ENCODE measurements at places on chromosomes 5 and 9.

- DNase-seq: no peak
Observed at GRCh38 chr9:104864675-104865104, 63.3 kb downstream of the ABCA1 start.

DNA sequence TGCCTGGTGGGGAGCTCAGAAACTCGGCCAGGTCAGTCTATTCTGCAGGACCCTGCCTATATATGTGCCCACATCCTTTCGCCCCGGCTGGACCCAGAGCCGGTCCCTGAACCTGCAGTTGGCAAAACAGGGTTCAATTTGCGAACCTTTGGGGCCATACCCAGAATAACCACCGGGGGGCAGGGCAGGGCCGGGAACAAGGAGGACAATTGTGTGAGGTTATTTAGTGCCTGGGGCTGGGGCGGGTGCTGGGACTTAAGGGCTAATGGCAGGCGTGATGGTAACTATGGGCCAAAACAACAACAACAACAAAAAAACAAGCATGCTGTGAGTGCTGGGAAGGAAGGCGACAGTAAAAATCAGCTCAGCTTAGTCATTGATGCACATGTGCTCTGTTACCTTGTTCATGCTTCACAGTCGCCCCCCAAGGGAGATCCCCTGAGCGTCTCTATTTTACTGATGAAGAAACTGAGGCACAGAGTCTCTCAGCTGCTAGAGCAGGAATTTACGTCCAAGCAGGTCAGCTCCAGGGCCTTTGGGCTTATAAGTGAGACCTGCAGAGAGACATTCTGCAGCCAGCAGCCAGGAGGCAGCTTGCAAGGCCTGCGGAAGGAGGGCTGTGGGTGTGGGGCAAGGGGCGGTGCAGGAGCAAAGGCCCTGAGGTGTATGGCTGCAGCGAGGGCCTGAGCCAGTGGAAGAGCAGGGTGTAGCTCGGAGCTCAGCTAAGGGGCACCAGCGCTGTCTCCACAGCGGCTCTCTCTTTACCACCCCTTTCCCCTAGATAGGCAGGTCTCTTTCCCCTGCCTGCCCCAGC, 106.0 kb downstream of the PHF2 start:
- DNase-seq: peak; percentile 42

GRCh38 chr5:57028161-57028560, 76.2 kb upstream of the MIER3 start:
- no peak for DNase-seq

DNA sequence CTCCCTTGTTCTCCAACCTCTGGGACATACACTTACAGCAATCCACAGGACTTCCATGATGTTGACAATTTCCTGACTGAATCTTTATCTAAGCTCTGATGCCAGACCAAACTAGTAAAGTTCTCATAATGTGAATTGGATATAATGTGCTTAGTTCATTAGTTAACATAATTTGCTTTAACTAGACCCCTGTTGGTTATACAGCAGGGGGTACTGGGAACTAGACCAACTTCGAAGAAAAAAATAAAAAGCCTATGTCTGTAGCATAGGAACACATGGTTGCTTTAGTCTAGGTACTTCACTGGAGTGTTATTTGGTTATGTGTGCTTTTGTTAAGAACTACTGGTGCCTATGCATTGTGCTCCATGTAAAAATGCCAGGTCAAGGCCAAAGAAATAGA, 173.8 kb downstream of the ADAMTS6 start:
- DNase-seq: no peak

DNA sequence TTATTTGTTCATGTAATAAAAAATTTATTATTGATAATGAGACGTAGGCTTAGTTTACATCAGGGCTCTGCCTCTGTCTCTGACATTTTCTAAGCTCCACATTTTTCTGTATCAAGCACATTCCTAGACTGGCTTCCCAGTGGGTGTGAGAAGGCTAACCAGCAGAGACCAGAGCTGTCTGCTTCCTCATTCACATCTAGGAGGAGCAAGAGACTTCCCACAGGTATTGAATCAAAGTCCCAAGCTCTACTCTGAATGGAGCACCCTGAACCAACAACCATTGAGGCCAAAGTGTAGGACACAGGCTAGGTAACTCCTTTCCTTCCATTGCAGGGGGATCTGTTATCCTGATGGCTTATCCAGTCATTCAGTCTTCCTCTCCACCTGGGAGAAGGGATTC, 72.4 kb downstream of the PARP8 start:
- no peak for DNase-seq

DNA sequence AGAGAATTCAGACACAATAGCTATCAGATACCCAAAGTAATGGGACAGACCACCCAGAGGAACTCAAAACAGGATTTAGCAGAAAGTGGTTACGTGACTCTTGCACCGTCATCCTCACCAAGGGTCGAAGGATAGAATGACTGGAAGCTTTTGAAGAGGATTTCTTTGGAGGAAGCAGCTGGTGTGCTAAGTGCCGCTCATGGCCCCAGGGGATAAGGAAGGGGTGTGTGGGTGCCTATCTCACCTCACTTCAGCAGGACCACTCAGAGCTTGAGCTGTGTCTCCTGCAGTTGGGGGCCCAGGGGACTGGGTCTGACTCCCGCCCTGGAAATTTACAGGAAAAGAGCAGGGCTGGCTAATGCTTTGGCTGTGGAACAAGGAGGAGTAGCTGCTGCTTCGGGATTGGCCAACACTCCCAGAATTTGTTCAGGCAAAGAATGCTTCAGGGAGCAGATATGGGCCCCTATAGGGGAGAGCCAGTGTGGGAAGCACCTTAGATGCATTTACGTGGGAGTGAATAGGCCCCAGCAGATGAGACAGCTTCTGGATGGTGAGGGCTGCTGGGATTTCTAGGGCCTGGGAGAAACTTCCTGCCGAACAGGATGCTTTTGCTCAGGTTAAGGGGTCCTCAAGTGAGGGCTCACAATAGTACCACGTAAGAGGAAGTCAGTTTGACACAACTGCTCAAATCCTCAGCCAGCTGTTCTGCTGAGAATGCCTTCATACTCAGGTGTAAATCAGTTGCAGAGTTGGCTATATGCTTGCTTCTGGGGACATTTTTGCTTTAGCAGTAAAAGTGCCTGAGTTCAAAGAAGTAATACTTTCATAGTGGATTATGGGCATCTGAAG, 29.1 kb upstream of the TOMM5 start:
- no peak for DNase-seq

GRCh38 chr5:128349044-128349858, 188.8 kb downstream of the FBN2 start:
- no peak for DNase-seq

- DNase-seq: no peak
Observed at GRCh38 chr9:100756217-100756616, 178.3 kb downstream of the CAVIN4 start.

GRCh38 chr5:115816226-115817081, at the start of gene CDO1:
Gene CDO1, minus strand, starts transcription at chr5:115816659. Its CDS starts 262 bp downstream, at chr5:115816397.
- no peak for DNase-seq

GRCh38 chr5:2896371-2897275, 145.1 kb upstream of the IRX2 start:
- DNase-seq: no peak

- DNase-seq: no peak
Observed at GRCh38 chr9:136645903-136646754, 16.6 kb upstream of the EGFL7 start.

GRCh38 chr5:106154280-106154716, 1516.4 kb downstream of the EFNA5 start:
- DNase-seq: no peak

- no peak for DNase-seq
Observed at GRCh38 chr5:97111616-97112015, 30.8 kb downstream of the LIX1 start.

GRCh38 chr5:136435946-136436543, 70.7 kb upstream of the TRPC7 start:
- no peak for DNase-seq

DNA sequence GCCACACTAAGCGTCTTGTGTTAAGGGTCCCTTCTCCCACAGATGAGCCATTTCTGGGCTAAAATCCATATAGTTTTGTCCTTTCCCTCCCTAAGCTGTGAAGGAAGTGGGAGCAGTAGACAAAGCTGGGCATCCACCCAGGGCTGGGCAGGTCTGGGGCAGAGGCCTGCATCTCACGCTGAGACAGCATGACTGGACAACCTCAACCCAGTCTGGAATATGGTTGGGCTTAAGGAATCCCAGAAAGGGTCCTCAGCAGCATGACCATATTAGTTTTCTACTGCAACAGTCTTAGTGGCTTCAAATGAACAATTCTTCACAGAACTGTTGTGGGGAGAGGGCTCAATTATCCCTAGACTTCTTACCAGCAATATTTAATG, 173.8 kb downstream of the AUH start:
- no peak for DNase-seq

DNA sequence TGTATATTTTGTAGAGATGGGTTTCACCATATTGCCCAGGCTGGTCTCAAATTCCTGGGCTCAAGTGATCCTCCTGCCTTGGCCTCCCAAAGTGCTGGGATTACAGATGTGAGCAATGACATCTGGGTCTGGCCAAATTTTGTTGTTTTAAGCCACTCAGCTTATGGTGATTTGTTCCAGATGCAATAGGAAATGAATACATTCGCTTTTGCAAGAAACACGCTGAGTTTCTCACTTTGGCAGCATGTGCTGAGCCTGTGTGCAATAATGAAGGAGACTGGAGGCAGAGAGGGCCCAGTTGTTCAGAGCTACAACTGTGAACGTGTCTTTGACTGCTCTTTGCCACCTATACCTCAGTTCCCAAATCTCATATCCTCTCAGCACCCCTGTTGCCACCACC, 56.4 kb downstream of the KIF4B start:
- DNase-seq: no peak

DNA sequence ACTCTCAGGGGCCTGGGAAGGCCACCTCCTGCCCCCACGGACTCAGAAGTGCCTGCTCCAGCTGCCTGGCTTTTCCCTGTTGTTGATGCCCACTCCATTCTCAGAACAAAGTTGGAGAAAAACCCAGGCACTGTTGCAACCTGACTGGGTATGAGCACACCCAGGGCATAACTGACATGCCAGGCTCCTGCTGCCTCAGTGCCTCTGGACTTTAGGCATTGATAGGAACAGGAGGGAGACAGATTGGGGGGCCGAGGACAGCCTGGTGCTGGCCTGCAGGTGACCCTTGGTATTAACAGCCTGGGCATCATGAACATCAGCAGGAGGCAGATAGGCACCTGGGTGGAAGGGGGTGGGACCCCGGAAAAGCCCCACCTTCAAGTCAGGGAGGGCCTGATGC, 685.9 kb upstream of the CDH10 start:
- DNase-seq: no peak

GRCh38 chr9:88173378-88173999, 35.2 kb upstream of the SPATA31C2 start:
- peak; percentile 10 for DNase-seq

- DNase-seq: no peak
Observed at GRCh38 chr5:170056561-170057267, 49.0 kb upstream of the FOXI1 start.

DNA sequence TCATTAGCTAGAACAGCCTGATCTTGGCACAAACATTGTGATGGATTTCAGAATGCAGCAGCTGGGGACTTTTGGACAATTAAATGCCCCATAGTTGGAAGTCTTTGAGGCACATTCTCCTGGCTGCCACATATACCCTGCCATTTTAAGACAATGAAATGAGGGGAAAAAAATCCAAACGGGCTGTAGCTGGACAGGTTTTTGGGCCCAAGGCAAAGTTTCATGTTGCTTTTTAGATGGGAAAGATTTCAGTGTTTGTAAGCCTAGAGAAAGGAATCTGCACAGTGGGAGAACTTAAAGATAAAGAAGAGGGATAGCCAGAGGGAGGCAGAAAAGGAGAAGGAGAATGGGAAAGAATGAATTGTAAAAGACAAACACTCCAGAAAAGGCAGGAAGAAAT, 30.0 kb upstream of the RICTOR start:
- no peak for DNase-seq

DNA sequence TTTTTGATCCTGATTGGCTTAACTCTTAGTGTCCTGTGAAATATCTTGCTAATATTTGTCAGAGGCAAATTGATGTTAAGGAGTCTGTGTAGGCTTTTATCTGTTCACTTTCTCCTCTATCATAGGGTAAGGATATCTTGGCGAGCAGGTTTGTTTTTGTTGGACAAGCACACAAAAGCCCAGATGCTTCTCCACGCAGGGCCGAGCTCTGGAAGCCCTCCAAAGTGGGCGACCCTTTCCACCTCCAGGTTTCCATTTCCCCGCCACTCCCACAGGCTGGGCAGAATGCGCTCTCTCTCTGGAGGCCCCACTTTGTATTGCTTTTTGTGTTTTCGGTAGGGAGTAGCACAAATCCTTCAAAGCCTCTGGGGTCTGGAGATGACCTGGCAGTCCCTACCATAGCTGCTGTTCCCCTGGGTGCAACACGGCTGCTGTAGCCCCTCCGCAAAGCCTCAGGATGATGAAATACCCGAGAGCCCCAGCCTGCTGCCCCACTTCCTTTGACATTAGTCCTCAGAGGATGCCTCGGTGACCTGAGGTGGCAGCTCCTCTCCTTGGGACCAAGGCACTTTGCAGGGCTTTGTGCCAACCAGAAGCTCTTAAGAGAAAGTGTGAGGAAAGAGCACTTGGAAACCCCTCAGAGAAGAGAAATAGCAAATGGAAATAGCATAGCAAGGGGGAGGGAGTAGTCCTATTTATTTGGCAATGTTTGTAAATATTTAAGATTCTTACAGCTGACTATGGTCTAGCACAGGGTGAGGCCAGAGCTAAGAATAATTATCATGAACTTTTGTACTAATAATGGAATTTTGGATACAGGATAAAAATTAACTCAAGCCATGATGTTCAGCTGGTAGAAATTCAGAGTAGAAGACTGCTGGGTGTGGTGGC, 122.8 kb downstream of the ARHGEF28 start:
- no peak for DNase-seq

DNA sequence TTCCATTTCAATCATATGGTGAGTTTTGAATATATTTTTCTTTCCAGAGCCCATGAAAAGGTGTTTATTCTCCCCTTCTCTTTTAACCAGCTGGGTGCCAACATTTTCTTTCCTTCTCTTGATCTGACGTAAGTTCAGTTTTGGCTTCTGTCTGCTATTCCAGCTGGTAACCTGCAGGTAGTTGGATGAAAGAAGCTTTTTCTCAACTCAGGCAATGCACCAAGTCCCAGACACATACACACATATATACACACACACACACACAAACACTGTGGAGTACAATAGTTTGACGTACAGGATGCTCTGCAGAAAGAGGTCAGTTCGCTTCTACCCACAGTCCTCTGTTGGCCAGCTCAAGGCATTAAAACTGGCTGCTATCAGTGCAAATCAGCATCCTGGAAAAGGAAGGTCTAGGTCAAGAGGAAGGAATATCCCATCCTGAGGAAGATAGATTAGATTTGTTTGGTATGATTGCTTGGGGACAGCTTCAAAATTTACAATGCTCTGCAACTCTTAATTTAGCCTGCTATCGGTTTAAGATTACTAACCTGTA, 214.3 kb upstream of the SEMA6A start:
- no peak for DNase-seq

GRCh38 chr9:15999422-16000339, 446.8 kb downstream of the CCDC171 start:
- DNase-seq: no peak

DNA sequence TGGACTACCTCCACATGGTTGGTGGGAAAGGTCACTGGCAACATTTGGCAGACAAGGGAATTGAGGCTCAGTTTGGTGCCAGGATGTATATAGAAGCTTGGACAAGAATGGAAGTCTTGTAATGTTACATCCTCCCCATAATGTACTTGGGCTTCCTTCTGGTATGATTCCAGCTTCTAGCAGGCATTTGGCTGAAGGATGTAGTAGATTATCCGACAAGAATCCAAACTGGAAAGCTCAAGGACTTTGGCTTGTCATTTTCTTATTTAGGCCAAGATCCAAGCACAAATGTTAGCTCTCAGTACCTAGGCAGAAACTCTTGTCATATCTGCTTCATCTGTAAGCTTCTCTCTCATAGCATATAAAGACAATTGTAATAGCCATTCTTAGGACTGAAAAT, 209.1 kb downstream of the MAPKAP1 start:
- no peak for DNase-seq

Data from stimulated activated CD4-positive, alpha-beta T cell treated with anti-CD3 and anti-CD28 coated beads, Interleukin-4, amount 100 ng/mL, for 48 hours (primary cell).